T-cell (primary cell): ENCODE measurements at places on chromosomes 7 and 10.

DNA sequence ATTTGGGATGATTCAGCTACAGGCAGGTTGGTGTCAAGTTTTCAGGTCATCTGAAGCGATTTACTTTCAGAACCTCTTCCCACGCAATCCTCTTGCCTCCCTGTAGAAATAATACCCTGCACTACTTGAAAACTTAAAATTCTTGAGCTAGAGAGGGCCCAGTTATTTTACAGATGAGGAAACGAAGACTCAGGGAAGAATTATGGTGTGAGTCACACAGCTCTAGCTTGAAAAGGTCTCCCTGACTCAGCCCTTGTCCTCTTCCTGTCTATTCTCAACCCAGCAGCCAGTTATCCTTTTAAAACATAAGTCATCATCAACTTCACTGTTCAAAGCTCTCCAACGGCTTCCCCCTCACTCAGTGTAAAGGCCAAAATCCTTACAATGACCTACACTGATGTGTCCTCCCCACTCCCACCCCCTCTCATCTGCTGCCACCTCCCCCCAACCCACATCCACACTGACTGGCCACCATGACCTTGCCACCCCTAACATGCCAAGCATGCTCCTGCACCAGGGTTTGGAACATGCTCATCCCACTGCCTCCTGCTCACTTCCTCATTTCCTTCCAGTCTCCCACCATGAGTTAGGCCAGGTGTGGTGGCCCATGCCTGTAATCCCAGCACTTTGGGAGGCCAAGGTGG is 3.4 kb downstream of the DNMBP start:
- no peak overlapping the region for H3K4me3 ChIP-seq
- H3K36me3 ChIP-seq: no peaks in the 10 kb centered on the region
- H3K4me1 ChIP-seq: peaks cover 16% of the 10 kb centered on the region
- DNase-seq: no peak

DNA sequence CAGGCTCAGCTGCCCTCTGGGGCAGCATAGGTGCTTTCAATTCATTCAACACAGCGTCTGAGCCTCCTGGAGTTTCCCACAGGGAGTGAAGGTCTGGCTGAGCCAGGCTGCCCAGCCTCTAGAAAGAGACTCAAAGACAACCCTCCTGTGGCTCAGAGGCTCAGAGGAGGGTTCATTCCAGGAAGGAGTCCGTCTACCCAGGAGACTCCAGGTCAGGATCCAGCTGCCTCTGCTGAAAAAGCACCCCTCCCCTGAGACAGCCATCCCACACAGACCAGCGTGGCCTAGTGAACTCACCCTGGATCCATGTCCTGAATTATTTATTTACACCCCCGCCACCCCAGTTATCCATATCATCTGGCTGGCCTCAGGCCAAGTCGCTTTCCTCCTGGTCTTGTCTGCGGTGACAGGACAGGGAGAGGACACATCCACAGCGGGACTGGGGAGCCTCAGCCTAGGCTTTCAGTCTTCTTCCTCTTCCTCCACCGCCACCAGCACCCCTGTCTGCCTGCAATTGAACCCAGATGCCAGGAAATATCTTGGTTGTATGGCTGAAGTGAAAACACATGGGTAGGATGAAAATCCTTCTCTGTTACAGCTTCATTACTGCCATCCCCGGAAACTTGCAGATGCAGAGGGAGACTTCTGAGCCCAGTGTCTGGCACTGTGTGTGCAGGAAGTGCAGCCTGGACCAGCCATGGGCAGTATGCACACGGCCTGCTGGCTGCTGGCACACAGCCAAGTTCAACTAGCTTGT is 44.0 kb upstream of the COL13A1 start:
- peaks cover 26% of the 10 kb centered on the region for H3K27me3 ChIP-seq
- no peaks in the 10 kb centered on the region for H3K4me1 ChIP-seq
- no peaks in the 10 kb centered on the region for H3K36me3 ChIP-seq
- H3K27ac ChIP-seq: no peak overlapping the region

DNA sequence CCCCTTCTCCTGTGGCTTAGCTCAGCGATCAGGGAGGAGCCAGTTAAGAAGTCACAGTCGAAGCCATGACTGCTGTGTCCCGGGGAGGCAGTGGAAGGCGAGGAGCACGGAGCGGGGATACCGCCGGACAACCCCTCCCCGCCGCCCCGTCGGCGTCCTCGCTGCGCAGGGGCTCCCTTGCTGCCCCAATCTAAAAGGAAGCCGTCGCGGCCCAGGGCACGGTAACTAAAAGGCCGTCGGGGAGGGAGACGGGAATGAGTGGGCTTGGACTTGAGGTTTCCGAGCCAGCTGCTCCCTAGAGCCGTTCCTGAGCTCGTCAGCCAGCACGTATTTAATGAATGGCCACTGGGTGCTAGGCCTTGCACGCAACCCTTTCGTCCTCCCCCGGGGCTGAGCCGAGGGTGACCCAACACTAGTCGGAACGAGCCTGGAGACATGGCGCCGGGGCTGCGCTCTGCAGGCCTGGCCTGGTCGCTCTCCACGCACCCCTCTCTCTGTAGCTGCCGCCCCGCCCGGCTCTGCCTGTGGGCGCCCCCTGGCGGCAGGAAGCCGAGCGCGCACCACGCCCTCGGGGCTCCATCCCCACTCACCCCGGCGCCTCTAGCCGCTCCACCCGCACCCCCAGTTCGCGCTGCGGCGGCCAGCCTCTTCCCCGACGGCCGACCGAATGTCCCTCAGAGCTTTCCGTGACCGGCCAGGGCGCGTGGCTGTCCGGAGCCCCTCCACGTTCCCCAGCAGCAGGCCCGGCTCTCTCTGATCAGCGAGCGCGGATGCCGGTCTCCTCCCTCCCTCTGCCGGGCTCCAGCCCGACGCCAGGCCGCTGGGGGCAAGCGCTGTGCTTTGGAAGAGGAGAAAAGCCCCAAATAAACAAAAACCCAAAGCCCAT is 29.3 kb upstream of the KCNK18 start:
- H3K4me3 ChIP-seq: peak overlapping the region; percentile 30
- no peak overlapping the region for H3K27ac ChIP-seq

DNA sequence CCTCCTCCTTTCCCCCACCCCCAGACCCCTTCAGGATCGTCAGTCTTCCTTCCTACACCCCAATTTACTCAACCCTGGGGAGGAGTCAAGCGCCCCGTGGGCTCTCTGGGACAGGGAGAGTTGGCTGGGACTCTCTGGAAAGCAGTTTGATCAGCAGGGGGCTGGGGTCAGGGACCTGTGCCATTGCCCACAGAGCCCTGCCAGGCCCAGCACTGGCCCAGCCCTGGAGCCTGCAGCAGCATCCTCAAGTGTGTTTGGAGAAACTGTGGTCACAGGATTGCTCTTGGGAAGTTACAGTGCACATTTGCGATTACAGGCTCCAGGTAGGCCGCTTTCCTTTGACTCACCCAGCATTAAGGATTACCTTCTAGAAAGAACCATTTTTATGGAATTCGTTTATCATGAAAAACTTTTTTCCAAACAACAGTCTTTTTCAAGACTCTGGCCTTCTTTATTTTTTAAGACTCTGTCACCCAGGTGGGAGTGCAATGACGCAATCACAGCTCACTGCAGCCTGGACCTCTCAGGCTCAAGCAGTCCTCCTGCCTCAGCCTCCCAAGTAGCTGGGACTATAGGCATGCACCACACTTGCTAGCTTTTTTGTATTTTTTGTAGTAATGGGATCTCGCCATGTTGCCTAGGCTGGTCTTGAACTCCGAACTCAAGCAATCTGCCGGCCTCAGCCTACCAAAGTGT is 50.7 kb downstream of the CHST3 start:
- no peak for DNase-seq
- H3K27ac ChIP-seq: no peak overlapping the region
- H3K4me1 ChIP-seq: no peaks in the 10 kb centered on the region
- no peak overlapping the region for H3K4me3 ChIP-seq

GRCh38 chr10:68192113-68192512 is 39.8 kb downstream of the ATOH7 start:
- H3K36me3 ChIP-seq: no peaks in the 10 kb centered on the region
- no peak for DNase-seq
- H3K4me1 ChIP-seq: no peaks in the 10 kb centered on the region
- H3K27ac ChIP-seq: no peak overlapping the region
- H3K27me3 ChIP-seq: no peaks in the 10 kb centered on the region
- no peak overlapping the region for H3K4me3 ChIP-seq

DNA sequence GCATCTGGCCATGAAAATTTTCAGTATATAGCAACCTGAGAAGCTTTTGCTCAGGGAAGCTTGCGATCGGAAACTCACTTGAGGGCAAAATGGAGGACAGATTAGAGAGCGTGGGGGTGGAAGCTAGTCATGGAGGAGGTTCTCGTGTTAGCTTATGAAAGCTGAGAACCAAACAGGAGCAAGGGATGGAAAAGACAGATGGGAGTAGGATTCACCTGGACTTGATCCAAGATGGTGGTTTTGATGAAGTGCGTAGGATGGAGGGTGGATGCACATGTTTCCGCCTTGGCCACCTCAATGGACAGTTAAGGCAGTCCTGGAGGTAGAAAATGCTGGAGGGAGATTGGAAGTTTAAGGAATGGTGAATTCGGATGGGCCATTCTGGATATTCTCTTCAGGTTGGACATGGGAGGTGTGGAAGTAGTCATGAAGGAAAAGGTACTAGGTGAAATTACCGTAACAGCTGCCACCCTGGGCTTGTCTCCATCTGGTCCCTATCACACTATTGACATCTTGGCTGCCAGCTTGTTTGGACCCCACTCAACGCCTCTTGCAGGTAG is 6.3 kb upstream of the C10orf95 start:
- peaks cover 6% of the 10 kb centered on the region for H3K36me3 ChIP-seq
- no peaks in the 10 kb centered on the region for H3K27me3 ChIP-seq
- DNase-seq: no peak
- peaks cover 5% of the 10 kb centered on the region for H3K4me1 ChIP-seq
- no peak overlapping the region for H3K4me3 ChIP-seq

DNA sequence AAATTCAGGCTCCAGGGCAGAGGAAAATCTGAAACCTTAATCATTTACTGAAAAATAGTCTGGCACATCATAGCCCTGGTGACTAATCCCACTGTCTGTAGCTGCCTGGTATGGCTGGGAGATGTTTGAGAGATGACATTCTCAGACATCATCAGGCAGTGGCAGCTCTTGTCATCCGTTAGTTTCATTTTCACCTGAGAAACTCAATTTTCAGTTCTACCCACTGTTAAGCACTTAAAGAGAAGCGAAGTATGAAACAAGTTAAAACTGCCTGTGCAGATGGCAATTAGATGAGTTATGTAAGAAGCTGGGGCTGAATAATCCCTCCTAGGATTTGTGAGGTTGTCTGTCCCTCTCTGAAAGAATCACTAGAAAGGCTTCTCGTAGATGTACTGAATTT is 150.2 kb downstream of the NSUN6 start:
- no peak overlapping the region for H3K4me3 ChIP-seq
- no peaks in the 10 kb centered on the region for H3K36me3 ChIP-seq
- no peak for DNase-seq
- no peak overlapping the region for H3K27ac ChIP-seq

- DNase-seq: no peak
- no peak overlapping the region for H3K4me3 ChIP-seq
- H3K36me3 ChIP-seq: peaks cover 6% of the 10 kb centered on the region
- no peaks in the 10 kb centered on the region for H3K27me3 ChIP-seq
Observed at GRCh38 chr7:27641581-27642230, 21.0 kb downstream of the HIBADH start.

DNA sequence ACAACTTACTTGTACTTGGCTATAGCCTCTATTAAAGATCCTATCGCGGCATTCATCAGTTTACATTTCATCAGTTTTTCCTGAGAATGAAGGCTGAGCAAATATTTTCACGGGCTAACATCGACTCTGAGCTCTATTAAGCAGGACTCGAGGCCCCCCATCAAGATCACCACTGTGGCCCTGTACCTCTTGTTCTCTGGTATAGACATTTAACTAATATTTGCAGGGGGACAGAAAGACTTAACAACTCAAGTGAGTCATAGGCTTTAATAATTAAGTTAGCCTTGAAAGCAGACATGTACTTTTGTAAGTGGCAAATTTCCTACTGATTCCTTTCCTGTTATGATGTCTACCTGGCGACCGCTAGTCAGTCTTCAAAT is 45.4 kb downstream of the DOCK4 start:
- H3K4me1 ChIP-seq: no peaks in the 10 kb centered on the region
- H3K27me3 ChIP-seq: no peaks in the 10 kb centered on the region
- H3K27ac ChIP-seq: no peak overlapping the region
- H3K4me3 ChIP-seq: no peak overlapping the region
- no peaks in the 10 kb centered on the region for H3K36me3 ChIP-seq

- DNase-seq: no peak
- no peaks in the 10 kb centered on the region for H3K36me3 ChIP-seq
- H3K27ac ChIP-seq: no peak overlapping the region
- no peak overlapping the region for H3K4me3 ChIP-seq
Observed at GRCh38 chr7:138932870-138933269, 48.3 kb downstream of the KIAA1549 start.

DNA sequence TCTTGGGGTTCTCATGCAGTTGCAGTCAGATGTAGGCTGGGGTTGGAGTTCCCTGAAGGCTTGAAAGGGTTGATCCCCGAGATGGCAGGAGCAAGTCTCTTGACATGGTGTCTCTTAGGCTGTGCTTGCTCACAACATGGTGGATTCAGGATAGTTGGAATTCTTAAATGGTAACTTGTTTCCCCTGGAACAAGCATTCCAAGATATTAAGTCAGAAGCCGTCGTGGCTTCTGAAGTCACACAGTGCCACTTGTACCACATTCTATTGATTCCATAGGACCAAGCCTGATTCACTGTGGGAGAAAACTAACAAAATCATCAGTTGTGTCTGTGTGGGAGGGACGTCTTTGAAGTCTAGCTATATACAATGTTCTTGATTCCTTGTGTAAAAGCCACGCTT is 3.5 kb upstream of the SLC35B4 start:
- H3K27ac ChIP-seq: no peak overlapping the region
- H3K4me1 ChIP-seq: peaks cover 15% of the 10 kb centered on the region
- H3K36me3 ChIP-seq: no peaks in the 10 kb centered on the region
- H3K4me3 ChIP-seq: no peak overlapping the region
- DNase-seq: no peak

DNA sequence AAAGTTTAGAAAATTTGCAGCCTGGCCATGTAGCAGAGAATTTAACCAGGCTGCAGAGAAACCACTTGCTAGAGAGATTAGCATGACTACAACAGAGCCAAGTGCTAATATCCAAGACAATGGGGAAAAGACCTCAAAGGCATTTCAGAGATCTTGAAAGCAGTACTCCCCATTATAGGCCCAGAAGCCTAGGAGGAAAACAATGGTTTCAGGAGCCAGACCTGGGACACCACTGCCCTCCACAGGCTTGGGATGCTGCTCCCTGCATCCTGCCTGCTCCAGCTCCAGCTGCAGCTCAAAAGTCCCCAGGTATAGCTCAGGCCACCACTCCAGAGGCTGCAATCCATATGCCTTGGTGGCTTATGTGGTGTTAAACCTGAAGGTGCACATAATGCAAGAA is 101.5 kb upstream of the TMEM72 start:
- H3K27ac ChIP-seq: no peak overlapping the region
- no peak for DNase-seq
- no peaks in the 10 kb centered on the region for H3K27me3 ChIP-seq
- H3K4me3 ChIP-seq: no peak overlapping the region

- H3K36me3 ChIP-seq: no peaks in the 10 kb centered on the region
- no peaks in the 10 kb centered on the region for H3K27me3 ChIP-seq
- no peak for DNase-seq
- no peak overlapping the region for H3K4me3 ChIP-seq
- no peak overlapping the region for H3K27ac ChIP-seq
Observed at GRCh38 chr10:84659497-84660439, 331.4 kb downstream of the CCSER2 start.
